Activated CD4-positive, alpha-beta T cell treated with anti-CD3 and anti-CD28 coated beads, Interleukin-2, amount 50 U/mL, for 24 hours (primary cell): ENCODE measurements at places on chromosomes 1 and 21.
A peak's percentile ranks its signal among the peaks of the same experiment; 100 is the strongest.

GRCh38 chr21:21921410-21922232 is 923.4 kb downstream of the NCAM2 start:
- DNase-seq = no peak

- DNase-seq = no peak
Observed at GRCh38 chr1:177983482-177984135, 13.8 kb upstream of the SEC16B start.

DNA sequence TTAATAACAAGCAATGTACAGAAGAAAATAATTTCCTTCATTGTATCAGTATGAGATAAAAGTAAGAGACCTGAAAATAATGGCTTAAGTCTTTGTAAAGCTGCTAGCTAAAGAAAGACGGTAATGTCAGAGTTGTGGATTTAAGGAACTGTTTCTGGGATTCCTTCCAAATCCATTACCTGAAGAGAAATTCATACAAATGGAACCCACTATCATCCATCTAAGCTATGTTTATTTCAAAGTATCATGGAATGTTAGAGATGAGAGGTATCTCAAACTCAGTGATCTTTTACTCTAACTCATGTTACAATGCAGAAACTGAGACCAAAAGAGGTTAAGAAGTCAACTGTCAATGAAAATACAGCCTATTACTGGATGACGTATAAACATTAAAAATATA is 197.7 kb downstream of the DENND1B start:
- no peak for DNase-seq

GRCh38 chr1:18407166-18408045 is 73.3 kb upstream of the KLHDC7A start:
- no peak for DNase-seq

- DNase-seq = peak; percentile 54
Observed at GRCh38 chr1:204398197-204399125, 13.2 kb downstream of the PPP1R15B start.

GRCh38 chr1:101187297-101187696 is 49.5 kb upstream of the S1PR1 start:
- DNase-seq = no peak

DNA sequence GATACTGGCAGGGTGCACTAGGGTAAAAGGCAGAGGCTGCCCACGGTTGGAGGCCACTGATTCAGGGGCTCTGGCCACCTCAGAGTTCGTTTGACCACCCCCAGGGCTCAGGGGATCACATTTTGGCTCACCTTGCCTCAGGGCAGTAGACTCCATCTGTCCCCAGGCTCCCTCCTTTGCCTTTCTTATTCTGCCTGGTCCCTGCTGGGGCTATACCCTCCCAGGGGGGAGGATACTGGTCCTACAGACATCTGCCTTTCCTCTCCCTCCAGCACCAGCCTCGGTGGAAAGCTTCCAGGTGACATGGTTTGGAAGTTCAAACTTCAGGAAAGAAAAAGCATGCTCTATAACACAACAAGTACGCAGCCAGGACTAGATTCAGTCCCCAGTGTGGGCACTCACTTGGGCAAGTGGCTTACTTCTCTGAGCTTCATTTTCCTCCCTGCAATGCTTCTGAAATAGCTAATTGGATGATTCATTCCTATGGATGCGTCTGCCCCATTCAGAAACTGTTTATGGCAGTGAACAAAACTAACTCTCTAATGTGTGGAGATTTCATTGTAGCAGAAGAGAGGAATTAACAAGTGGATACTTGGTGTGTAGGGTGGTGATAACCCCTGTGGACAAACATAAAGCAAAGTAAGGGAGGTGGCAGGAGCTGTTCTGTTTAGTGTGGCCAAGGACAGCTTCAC is 154.8 kb downstream of the TRABD2B start:
- no peak for DNase-seq

DNA sequence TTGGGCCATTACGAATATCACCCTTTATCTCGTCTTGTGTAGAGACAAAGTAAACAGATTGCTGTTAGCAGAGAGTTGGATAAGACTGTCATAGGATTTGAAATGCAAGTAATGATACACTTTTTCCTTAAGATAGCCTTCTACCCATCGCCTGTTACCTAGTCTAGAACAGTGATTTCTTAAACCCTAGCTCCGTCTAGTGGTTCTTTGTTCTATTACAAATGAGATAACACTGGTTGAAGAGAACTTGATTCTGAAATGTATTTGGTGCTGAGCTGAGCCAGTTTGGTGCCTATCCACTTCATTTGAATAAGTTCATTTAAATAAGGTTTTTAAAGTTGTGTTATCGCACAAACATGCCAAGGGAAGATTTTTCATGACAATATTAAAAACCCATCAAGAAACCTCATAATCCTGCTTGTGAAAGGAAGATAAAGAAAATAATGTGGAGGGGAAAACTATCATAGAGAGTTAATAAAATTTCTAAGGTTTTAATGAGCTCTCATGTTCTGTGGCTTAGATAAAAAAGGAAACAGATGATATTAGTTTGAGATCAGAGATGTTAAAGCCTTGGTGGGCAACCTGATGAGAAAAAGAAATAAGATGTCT is 1.5 kb upstream of the KCNH1 start:
- DNase-seq = no peak

GRCh38 chr1:27588256-27589232 is 15.4 kb downstream of the AHDC1 start:
- no peak for DNase-seq

- no peak for DNase-seq
Observed at GRCh38 chr1:206799311-206799710, 27.0 kb upstream of the IL10 start.

GRCh38 chr1:231057410-231057809 is 17.4 kb upstream of the FAM89A start:
- DNase-seq = no peak

DNA sequence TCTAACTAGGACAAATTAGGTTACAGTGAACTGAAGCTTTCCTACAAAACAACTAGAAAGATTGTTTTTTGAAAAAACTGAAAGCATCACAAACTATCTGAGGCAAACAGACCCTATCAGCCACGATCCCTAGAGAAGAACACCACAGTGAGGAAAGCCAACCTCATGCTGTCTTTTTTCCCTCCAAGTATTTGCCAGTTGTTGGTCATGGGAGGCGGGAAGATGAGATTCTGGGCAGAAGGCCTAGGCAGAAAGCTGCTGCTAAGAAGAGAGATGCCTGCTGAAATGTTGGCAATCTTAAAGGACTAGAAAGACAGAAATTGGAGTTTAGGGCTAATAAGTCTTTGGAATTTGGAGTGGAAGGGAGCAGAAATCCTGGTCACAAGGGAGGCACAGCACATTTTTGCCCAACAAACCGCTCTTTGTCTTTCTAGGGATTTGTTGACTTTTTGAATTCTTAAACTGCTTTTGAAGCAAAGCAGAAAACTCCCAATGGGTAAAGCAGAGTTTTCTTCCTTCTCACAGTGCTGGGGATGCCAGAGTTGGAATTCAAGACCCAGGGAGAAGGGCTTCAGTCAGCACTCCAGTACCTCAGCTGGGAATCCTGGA is 83.9 kb downstream of the MT1HL1 start:
- no peak for DNase-seq

- no peak for DNase-seq
Observed at GRCh38 chr1:211118407-211119102, 15.4 kb downstream of the KCNH1 start.

DNA sequence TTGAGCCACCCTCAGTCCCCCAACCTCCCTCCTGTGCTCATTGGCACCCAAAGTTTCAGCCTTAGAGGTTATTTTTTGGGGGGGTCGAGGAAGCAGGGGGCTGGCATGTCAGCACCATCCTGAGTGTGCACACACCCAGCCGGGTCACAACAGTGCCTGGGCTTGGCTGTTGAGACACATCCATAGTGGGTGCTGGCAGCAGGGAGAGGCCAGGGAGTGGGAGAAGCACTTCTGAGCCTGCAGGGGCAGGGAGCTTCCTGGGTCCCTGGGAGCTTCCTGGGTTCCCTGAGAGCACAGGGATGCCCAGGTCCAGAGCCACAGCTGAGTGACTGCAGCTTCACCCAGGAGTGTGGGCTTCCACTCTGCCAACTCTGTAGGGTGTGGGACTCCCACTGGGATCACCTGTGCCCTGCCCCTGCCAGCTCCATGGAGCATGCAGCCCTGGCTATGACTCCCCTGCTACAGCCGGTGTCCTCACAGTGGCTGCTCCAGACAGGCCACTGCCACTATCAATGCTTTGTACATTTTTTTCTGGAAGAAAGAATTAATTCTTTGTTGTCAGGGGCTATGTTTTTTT is 240.4 kb downstream of the PTGER3 start:
- DNase-seq = no peak

DNA sequence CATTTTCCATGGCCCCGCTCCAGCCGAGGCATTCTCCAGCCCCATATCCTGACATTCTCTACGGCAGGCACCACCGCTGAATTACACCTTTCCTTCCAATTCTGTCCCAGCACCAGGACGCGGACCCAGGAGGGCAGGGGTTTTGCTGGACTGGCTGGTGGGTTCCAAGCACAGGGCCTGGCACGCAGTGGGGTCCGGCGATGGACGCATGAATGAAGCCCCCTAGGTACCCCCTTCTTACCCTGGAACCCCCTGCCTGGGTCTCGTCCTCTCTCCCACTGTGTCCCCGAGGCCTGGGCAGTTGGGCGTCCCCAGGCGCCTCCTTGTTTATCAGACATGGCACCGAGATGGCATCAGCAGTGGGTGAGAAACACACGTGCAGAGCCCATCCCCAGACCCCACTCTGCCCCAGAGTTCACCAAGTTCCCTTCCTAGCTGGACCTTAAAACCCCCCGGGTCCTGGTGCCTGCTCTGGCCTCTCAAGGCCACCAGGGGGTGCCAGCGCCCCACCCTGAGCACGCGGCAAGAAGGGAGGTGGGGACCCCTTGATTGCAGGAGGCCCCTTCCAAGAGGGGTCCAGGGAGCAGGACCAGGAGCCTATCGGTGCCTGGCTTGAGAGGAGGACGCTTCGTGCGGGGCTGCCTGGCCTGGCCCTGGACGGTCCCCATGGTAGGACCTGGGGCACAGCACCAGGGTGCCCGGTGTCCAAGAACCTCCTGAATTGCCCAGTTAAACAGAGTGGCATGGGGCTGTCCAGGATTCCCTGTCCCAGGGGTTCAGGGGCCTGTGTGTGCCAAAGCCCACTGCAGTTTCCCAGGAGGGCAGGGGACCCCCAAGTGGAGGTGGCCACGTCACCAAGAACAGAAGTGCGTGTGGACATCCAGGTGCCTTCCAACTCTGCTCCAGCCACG is 46.1 kb downstream of the MEGF6 start:
- DNase-seq = no peak

GRCh38 chr1:168097921-168098528 is 38.7 kb downstream of the GPR161 start:
- no peak for DNase-seq

DNA sequence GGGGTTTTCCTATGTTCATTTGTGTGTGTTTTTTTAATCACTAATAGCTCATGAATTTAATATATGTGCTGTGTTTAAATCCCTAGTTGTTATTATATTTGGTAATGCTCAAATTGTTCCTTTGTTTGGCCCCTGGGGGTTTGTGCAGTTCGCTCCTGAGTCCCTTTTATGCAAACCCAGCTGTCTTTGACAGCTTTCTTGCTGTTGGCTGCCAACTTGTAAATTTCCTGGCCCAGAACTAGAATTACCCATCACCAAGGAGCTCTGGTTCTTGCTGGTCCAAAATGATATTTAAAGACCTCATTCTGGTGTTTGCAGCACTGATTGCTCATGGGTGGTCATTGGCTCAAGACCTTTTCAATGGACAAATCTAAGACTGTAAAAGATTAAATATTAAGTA is 39.6 kb upstream of the PGBD5 start:
- no peak for DNase-seq

- no peak for DNase-seq
Observed at GRCh38 chr1:43270421-43271095, 775 bp downstream of the TMEM125 start.

DNA sequence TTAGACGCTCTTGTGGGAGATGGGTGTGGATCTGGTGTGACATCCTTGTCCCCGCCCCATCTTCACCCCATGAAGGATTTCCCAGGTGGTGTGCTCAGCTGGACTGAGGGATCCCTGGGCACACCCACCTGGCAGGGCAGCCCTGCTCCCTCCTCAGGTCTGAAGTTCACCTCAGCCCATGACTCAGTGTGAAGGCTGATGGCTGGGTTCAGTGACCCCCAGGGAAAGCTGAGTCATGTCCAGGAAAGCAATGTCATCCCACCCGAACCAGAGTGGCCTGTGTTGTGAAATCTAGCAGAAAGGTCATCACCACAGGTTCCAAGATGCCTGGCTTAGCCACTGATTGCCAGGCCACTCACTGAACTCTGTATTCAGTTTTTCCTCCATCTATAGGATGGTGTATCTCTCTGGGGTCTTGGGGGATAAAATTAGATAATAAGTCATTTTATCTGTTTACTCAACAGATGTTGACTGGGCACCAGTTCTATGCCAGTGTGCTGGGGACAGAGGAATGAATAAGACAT is 97.7 kb upstream of the JUN start:
- DNase-seq = no peak

GRCh38 chr1:110605901-110606656 is at the start of gene KCNA2:
TSS of gene KCNA2 (minus strand) at chr1:110606358. CDS start at chr1:110604782, 1,576 bp downstream.
- no peak for DNase-seq

DNA sequence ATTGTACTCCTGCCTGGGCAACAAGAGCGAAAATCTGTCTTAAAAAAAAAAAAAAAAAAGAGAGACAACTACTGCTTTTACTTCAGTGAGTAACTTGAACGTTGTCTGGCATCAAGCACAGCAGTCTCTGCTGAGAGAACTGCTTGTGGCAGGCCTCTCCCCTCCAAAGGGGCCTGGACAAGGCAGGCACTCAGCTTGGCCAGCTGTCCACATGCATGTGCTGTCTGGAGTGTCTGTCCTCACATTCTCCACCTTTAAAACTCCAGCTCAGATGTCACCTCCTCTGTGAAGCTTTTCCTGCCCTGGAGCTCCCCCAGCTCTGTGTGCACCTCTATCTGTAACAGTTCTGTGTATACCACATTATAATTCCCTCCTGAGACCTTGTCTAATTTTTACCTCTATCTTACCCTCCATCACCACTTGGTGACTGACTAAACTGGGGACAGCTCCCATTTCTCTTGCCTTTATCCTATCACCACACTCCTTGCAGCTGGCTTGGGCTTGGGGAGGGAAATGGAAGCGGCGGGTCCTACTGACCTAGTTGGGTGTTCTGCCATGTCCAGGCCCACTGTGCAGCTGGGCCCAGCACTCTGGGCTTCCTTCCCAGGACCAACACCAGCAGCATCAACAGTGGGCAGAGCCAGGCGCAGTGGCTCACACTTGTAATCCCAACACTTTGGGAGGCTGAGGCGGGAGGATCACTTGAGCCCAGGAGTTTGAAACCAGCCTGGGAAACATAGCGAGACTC is 71.4 kb upstream of the ARTN start:
- DNase-seq = no peak

DNA sequence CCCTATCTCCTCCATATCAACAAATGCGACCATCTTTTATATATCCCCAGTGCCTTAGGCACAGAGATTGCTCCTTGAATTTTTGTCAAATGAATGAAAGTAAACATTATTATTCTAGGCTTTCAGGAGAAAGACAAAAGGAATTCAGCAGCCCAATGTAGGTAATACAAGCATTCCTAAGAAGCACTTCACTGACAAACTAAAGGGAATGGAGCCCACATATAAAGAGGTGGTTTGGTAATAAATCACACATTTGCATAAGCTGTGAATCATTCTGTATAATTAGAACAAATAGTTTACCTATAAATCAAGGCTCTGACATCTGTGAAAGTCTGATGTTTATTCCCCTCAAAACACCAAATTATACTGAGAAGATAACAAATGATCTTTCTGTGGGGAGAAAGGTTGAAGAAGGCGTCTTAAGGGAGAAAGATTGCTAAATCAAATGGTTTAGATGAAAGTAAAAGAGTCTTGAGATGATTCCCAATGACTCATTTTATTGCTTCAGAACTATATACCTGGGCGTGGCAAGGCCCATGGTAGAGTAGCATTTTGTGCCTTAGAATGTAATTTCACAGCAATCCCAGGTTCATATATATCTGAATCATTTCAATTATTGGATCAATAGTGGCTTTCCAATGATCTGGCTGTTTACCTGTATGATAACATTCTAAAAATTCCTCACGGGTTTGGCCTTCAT is 558.1 kb downstream of the AGBL4 start:
- no peak for DNase-seq
